T-helper 2 cell treated with Interferon-gamma antibody and Interleukin-4, amounts not matched to agents 5 μg/mL and 100 μg/mL, for 36 hours (primary cell): ENCODE measurements at places on chromosomes 12 and 14.

GRCh38 chr12:22738945-22739344 lies 114.0 kb downstream of the ETNK1 start:
- no peak for DNase-seq

GRCh38 chr12:98465950-98466602 lies 49.3 kb upstream of the TMPO start:
- DNase-seq: no peak

- no peak for DNase-seq
These were observed 91.5 kb upstream of the IGF1 start for GRCh38 chr12:102571889-102572288.

DNA sequence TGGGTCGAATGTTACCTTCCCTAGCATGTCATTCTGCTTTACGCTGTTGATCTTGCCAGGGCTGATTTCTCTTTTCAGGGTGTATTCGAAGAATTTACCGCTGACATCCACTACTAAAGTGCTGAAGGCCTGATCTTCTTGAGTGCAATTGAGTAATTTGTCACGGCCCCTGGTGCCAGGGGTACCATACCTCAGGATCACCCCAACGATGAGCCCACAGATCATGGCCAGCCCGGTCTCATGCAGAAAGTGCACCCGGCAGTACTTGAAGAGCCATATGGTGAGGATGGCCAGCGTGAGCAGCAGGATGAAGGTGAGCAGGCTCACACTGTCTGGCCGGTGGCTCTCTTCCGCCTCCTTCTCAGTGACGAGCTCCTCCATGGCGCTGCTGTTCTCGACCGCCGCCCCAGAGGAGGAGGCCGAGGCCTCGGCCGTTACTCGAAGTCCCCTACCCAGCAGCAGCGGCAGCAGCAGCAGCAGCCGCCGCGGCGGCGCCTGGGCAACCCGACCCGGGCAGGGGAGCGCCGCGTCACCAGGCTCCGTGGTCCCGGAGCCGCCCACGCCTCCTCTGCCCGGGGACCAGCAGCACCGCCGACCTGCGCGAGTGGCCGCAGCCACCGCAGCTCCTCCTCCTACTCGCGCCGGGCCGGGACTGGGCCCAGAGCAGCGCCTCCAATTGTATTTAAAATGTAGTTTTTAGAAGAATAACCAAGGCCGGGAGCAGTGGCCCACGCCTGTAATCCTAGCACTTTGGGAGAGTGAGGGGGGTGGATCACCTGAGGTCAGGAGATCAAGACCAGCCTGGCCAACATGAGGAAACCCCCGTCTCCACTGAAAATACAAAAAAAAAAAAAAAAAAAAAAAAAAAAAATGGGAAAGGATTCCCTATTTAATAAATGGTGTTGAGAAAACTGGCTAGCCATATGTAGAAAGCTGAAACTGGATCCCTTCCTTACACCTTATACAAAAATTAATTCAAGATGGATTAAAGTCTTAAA lies 58.5 kb upstream of the TMPO start:
- DNase-seq: peak; percentile 48

- DNase-seq: no peak
These were observed 4.0 kb upstream of the ZNF385A start for GRCh38 chr12:54388237-54389133.

- no peak for DNase-seq
These were observed 251.6 kb downstream of the TRHDE start for GRCh38 chr12:72523754-72524153.

GRCh38 chr12:81835783-81836182 lies 76.6 kb upstream of the PPFIA2 start:
- DNase-seq: peak; percentile 13

DNA sequence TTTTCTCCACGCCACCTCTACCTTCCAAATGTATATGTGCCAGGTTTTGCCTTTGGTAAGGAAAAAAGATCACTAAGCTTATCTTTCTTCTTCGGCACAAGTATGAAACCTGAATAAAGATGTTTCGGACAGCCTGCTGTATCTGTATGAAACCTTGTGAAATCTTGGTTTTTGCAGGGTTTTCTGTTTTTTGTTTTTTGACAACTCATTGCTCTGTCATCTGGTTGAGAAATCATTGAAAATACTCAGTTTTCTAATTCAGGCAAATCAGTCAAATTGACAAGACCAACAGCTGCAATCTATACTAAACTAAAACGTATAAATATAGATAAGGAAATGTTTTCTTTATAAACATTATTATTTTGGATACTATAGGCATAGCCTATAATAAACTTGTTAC lies 63.1 kb upstream of the FGD4 start:
- DNase-seq: no peak

- DNase-seq: peak; percentile 74
These were observed 73.1 kb upstream of the GPR68 start for GRCh38 chr14:91317381-91318308.

GRCh38 chr14:50620341-50620740 lies 47.8 kb downstream of the SAV1 start:
- no peak for DNase-seq

DNA sequence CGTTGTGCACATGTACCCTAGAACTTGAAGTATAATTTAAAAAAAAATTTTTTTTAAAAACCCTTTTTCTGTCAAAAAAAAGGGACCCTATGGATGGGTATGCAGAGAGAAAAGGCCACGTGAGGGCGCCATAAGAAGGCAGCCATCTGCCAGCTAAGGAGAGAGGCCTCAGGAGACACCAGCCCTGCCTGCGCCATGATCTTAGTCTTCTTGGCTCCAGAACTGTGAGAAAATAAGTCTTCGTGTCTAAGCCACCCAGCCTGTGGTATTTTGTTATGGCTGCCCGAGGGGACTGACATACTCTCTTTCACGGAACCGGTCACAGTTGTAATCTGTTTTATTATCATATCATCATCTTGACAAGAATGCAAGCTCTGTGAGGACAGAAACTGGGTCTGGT lies 174.8 kb downstream of the EFCAB11 start:
- no peak for DNase-seq

- no peak for DNase-seq
These were observed 25.0 kb downstream of the SYNDIG1L start for GRCh38 chr14:74400919-74401503.

DNA sequence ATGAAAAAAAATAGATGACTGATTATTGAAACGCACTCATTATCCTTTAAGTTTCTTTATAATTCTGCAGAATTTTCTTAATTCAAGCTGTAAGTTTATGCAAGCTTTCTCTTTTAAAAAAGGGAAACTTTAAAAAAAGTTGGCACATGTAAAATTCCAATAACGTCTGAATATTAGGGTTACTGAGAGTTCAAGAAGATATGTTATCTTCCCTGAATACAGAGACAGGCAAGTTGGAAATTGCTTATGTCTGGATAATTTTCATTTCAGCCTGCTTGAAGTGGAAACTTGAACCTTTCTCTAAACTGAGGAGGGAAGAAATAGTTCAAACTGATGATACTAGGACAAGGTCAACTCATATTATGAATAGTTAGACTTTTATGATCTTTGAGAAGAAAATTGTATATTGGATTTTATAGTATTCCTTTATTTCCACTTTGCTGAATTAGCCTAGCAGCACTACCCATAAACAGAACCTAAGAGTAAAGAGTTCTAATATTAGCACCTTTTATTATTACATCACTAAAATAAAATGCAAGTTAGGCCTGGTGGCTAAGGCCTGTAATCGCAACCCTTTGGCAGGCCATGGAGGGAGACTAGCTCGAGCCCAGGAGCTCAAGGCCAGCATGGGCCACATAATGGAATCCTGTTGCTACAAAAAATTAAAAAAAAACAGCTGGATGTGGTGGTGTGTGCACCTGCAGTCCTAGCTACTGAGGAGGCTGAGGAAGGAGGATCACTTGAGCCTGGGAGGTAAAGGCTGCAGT lies 288.0 kb downstream of the TRHDE start:
- DNase-seq: no peak

- DNase-seq: no peak
These were observed 5.8 kb downstream of the ASPG start for GRCh38 chr14:104091061-104091926.

- DNase-seq: no peak
These were observed 19.5 kb upstream of the PPFIBP1 start for GRCh38 chr12:27504507-27504906.

GRCh38 chr12:54504550-54504949 lies 7.0 kb downstream of the NCKAP1L start:
- no peak for DNase-seq

DNA sequence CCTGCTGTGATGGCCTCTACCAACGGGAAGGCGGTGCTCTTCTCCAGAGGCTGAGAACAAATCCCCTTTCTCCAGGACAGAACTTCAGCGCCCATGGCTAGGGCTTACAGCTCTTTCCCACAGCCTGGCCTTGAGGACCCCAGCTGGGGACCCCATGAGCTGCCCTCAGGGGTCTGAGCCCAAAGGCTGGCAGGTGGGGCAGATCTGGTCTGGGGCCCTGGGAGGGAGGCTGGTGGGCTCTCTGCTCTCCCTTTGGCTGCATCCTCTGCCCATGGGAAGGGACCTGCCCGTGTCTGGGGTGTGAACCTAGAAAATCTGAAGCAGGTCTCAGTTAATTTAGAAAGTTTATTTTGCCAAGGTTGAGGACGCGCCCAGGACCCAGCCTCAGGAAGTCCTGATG lies 322.1 kb downstream of the ADGRD1 start:
- DNase-seq: no peak

- no peak for DNase-seq
These were observed 27.5 kb downstream of the WIF1 start for GRCh38 chr12:65093606-65094005.

- no peak for DNase-seq
These were observed 31.2 kb downstream of the SLC39A9 start for GRCh38 chr14:69429643-69430042.

- DNase-seq: no peak
These were observed 37.3 kb downstream of the PPP1R12A start for GRCh38 chr12:79897617-79898016.

- no peak for DNase-seq
These were observed 63.8 kb downstream of the FIGNL2 start for GRCh38 chr12:51784688-51785087.

GRCh38 chr12:116091579-116091978 lies 185.9 kb downstream of the MED13L start:
- no peak for DNase-seq

GRCh38 chr12:25675808-25676207 lies 122.7 kb upstream of the LMNTD1 start:
- DNase-seq: no peak

- no peak for DNase-seq
These were observed 60.0 kb downstream of the NOC4L start for GRCh38 chr12:132204063-132204792.

GRCh38 chr14:105517096-105517495 lies 9.3 kb upstream of the TMEM121 start:
- no peak for DNase-seq

- no peak for DNase-seq
These were observed 6.7 kb upstream of the PTGER2 start for GRCh38 chr14:52307376-52307775.

DNA sequence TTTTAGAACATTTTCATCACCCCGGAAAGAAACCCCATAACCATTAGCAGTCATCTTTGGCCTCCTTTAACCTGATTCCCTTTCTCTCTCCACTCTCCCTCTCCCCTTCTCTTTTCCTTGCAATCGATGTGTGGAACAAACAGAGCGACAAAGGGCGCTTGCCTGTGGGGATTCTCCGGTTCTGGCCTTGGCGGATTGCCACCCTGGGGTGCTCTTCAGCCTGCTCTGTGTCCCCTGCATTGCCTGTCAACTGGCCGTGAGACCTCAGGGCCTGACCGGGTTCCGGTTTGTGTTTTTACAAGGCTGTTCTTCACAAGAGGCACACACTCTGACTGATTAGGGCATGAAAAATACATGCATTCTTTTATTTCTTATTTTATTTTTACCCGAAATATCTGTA lies 27.8 kb downstream of the LRTM2 start:
- DNase-seq: no peak
